ENCODE measurements at places on chromosomes 4 and X.

- no peak for DNase-seq
Measured at GRCh38 chrX:21276736-21277433, 97.3 kb upstream of the CNKSR2 start.

GRCh38 chr4:139919004-139919403, 235.0 kb downstream of the MAML3 start:
- DNase-seq = no peak

DNA sequence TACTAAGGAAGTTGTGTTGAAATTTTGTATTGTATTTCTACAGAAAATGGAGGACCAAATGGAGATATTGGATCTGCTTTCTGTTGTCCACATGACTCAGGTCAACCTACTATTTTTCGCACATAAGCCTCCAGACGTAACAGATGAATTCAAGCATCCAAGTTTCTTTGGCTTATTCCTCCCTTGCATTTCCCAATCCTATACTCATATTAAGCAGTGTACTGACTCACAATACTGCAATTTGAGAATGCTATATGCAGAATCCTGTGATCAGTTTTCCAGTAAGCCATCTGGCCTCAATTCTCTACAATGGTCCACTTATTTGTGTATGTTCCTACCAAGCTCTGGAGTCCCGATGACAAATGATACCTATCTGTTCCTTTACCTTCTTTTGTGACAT, 75.7 kb downstream of the ASB9 start:
- DNase-seq = no peak

- DNase-seq = no peak
Measured at GRCh38 chrX:97563531-97564133, 679.9 kb downstream of the RPA4 start.

DNA sequence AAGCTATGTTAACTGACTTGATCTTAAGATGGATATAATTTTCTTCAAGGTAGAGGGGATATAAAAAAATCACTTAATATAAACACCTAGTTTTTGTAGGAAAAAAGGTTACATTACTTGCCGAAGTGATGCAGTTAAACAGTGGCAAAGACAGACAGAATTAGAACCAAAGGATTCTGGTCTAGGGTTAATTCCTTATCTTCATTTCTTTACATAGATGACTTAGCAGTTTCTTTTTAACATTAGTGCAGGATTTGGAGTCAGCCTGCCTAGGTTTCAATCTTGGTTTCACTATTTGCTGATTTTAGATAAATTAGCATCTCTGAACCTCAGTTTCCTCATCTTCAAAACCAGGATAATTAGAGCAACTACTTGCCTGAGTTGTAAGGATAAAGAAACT, 14.3 kb downstream of the ZAR1 start:
- no peak for DNase-seq

- no peak for DNase-seq
Measured at GRCh38 chrX:41956027-41956426, 32.7 kb upstream of the CASK start.

DNA sequence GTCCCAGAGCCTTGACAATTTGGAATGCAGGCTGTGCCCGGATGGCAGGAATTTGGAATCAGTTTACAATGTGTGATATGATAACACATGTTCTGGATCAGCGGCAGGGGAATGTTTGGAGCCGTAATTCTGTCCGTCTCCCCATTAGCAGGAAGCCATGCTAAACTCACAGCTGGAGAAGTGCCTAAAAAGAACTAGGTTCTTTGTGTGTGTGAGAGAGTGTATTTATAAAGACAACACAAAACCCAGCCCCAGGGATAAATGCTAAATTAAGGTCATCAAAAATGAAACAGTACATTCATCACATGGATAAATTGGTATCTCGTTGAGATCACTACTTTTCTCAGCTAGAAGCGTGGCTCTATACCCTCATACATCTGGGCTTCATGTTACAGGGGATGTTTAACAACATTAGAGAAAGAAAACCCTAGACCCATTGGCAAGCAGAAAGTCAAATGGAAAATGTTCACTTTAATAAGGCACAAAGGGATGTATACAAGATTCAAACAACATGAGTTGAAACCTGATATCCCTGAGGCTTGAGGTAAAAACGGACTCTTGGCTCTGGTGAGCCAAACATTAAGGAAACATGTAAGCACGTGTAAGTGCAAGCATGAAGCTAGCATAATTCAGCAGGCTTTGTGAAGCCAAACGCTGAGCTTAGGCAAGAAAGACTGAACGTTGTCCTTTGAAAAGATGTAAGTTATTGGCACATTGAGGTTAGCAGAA, 18.0 kb upstream of the TMEM131L start:
- DNase-seq = no peak

DNA sequence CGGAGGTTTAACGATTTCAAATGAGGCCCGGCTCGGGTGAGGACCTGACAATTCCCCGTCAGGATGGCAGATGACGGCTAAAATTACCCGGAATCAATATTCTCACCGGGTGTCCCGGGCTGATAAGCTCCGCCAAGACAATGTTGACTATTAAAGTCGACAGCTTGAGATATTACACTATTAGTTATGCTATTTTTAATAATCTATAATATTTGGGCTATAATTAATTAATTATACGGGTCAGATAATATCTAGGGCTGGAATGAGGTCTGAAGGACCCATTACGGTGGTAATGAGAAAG, 9.4 kb upstream of the NKX1-1 start:
- no peak for DNase-seq

DNA sequence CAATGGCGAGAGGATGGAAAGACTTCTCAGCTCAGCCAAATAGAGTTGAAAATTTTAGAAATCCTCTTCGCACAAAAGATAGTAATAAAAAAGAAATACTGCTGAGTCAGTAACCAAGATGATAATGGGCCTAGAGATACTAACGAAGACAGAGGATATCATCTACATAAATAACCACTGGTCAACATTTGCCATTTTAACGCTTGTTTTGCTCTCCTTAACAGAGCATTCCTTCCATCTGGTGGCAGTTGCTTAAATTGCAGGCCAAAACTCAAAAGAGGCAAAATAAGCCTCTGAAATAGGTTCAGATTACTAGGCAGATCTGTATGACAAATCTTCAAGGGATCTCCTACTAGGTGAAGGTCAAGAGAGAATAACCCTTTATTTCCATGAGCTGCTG, 51.7 kb upstream of the MCF2 start:
- DNase-seq = peak; percentile 0

DNA sequence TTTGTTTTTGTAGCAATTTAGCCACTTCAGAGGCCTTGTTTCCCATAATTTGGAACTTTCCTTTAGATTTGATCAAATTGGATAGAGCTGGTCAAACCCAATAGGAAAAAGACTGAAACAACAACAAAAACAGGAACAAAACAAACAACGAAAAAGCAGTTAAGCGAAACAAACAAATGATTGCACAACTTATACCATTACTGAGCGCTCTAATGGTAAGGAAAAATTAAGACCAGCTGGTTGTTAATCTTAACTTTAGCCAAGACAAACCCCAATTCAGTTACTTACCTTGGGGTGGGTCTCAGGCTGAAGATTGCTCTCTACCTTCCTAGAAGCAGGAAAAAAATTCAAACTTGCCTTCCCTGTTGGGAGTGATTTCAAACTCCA, 38.3 kb downstream of the SPCS3 start:
- DNase-seq = no peak

DNA sequence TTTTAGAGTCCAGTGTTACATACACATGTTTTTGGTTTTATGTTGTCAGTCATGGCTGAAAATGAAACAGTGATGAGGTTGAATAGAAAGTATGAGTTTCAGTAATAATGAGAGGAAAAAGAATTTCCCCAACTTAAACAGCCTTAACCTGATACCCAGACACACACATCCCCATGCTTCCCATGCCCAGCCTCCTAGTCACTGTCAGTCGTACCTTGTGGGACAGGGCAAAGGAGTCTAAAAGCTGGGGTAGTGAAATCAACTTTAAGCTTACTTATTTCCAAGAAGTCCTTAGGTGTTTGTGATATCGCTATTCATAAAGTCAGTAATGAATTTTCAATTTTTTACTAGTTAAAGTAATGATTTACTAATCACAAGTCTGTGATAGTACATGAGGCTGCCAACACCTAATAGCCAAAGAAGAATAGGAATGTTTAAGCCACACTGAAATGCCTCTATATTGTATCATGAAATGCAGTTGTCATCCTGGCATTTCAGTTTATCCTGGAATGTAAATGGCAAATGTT, 24.3 kb upstream of the GPR34 start:
- DNase-seq = no peak

DNA sequence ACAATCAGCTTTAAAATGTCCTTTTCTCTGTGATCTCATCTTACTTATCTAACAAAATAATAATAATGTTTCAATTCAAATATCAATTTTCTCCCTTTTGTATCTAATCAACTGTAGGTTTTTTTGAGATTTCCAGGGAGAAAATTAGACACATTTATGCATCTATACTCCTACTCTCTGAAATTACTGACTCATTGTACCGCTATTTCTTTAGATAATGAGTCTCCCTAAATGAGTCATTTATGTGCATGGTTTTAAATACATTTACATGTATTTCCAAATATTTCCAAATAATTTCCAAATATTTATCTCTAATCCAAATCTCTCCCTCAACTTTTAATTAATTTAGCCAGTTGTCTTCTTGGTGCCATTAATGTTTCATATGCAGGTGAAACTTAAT, 621.0 kb downstream of the TECRL start:
- no peak for DNase-seq

DNA sequence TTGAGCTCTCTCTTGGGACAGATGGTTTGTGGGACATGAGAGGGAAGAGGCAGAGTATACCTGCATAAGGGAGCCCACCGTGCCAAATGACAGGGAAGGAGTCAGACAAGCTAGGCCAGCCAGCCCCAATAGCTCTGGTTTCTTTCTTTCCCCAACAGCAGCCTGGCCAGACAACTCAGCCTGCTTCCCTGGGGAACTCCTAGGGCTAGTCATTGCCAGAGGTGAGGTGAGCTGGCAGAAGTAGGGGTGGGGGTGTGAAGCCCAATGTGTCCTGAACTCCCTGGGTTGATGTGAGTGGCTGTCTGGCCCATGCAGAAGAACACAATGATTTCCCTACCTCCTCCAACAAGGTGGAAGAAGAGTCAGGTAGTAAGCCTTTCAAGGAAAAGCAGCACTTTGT, 135.5 kb downstream of the AMMECR1 start:
- no peak for DNase-seq

DNA sequence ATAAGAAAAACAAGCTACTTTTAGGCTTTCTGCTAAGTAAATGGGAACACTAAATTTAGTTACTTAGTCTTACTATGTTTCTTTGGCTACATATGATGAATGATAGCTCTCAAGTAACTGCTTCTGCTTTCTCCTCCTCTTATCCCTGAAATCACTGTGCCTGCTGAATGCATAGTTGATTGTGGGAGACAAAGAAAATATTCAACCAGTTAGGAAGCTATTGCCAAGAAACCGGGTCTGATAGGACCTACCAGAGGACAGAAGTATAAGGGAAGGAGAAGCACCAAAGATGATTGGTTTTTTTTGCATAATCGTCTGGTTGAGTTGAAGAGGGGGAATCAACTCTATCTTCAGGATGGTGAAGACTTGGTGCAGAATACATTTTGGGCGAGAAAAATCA, 28.0 kb upstream of the NDUFC1 start:
- no peak for DNase-seq

- DNase-seq = no peak
Measured at GRCh38 chr4:7641712-7642111, 207.0 kb upstream of the PSAPL1 start.

- peak; percentile 11 for DNase-seq
Measured at GRCh38 chr4:139532947-139533346, 23.1 kb downstream of the SETD7 start.

- DNase-seq = no peak
Measured at GRCh38 chr4:148068065-148068911, 336.4 kb downstream of the ARHGAP10 start.

GRCh38 chrX:96430756-96431455, 253.7 kb upstream of the DIAPH2 start:
- no peak for DNase-seq

- no peak for DNase-seq
Measured at GRCh38 chr4:4849524-4850193, 9.8 kb upstream of the MSX1 start.

DNA sequence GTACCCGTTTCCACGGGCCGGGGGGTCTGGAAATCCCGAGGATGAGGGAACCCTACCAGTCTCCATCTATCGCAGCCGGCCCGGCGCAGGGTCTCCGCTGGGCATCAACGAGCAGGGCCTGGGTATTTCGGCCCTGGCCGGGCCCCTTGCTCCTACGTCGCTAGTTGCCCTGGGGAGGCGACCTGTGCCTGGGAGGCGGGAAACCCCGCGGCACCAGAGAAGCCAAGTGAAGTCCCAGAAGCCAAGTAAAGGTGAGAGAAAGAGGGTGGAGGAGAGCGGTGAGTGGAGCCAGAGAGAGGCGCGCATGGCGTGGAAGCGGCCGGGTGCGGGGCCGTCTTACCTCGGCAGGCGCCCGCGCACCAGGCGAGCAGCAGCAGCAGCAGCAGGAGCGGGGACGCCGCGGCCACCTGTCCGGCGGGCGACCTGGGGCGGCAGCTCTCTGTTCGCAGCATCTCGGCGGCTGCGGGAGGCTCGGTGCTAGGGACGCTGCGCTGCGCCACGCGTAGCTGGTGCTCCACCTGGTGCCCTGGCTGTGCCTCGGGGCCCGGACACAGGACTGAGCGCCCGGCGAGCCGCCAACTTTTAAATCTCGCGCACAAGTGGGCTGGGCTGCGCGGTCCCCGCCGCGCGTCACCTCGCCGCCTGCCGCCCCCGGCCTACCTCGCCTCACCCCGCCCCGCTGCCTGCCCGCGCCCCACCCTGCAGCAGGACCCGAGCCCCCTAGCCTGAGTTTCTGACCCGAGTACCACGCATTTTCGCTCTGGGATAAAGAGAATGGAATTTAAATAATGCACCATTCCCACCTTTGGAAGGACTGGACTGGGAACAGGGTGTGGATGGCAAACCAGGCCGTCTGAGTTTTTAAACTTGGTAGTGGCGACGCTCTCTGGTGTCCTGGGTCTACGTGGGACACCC, at the start of gene NMU:
TSS of gene NMU (minus strand) at position 558 of the 915 bp plus-strand sequence. CDS start at position 452, 106 bp downstream.
- DNase-seq = peak; percentile 14

- DNase-seq = no peak
Measured at GRCh38 chr4:152032722-152033131, 271.9 kb upstream of the GATB start.

DNA sequence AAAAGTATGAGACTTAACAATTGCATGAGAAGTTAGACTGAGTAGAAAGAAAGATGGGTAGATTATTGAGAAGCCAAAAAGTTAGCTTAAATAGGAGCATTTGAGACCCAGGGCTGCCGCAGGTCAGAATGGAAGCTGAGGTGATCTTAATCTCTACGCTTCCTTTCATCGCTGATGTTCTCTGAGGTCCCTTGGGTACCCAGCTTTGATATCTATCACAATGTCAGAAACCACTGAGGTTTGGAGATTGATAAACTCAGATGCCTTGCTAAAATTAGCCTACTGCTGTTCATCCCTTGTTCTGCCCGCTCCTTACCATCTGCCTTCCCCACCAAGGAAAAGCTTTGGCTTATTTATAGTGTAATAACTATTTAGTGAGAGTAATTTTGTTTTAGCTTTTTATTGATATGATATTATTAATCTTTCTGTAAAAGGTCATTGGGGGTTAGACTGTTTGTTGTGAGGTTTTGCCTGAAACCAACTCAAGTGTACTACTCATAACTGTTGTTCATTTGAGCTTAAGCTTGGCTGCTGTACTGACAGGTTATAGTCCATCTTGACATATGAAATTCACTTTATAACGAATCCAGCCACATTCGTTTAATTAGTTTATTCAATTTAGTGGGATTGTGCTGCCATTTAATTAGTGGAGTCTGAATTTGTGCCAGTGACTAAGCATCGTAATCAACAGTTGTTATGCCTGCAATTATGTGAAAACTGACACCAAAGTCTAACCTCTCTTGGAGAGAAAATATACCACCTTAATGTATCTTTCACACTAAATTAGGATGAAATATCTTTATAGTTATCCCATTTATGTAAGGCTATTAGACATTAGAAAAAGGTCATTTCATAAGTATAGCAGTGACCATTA, 15.1 kb downstream of the MCUB start:
- DNase-seq = no peak

Data from NCI-H510A (cell line).